Astrocyte (in vitro differentiated cells and primary cell): ENCODE measurements at places on chromosomes 7 and 10.
A peak's percentile ranks its signal among the peaks of the same experiment; 100 is the strongest.

DNA sequence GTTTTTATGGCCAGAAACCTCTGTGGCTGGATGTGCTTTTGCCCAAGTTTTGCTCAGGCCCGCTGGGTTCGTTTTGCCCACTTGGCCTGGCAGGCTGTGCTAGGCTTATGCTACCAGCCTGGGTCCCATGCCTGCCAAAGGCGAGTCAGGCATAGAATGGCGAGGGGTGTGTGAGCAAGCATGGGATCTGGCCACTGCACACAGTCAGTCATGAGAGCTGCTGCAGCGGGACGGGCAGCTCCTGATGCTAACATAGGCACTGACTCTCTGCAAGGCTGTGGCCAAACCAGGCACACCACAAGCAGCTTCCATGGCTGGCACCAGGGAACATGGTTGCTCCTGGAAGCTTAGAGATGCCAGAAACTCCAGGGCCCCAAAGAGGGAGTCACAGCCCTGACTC lies 52.9 kb upstream of the PCDH15 start:
- DNase-seq: no peak

DNA sequence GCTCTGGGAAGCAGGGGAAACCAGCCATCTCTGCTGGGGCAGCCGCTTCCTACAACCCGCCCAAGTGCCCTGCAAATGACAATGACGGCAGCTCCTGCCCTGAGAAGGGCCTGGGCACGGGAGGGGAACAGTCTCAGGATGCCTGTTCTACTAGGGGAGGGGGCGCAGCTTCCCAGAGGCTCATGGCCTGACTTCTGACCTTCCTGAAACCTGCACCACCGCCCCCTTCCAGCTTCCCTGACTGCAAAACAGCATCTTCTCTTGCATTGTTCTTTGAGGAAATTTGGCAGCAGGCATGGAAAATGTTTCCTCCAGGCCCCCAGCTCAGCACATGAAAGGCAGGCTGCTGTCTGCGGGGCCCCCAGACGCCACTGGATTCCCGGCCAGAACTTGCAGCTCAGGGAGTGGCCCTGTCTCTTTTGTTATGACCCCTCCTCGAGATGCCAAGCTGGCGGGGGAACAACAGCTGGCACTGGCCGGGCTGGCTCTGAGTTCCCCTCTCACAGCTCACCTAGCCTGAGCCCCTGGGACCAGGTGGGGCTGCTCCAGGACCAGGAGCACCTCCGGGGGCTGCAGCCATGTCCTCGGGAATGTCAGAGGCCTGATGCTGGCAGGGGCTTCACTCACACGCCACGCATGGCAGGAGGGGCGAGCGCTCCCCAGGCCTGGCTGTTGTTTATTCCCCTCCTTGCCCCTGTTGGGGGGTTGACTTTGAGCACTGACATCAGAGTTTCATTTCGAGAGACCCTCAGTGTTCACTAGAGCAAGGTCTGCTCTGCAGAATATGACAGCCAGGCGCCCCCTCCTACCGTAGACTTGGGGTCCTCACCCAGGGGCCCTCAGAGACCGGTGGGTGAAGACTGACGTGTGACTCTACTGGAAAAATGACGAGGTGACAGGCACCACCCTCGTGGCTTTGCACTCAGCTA lies 62.7 kb downstream of the CALML3 start:
- no peak for DNase-seq

- DNase-seq: no peak
Observed at GRCh38 chr7:111173990-111174389, 83.1 kb downstream of the LRRN3 start.

- DNase-seq: no peak
Observed at GRCh38 chr7:113158756-113159155, 40.4 kb upstream of the SMIM30 start.

DNA sequence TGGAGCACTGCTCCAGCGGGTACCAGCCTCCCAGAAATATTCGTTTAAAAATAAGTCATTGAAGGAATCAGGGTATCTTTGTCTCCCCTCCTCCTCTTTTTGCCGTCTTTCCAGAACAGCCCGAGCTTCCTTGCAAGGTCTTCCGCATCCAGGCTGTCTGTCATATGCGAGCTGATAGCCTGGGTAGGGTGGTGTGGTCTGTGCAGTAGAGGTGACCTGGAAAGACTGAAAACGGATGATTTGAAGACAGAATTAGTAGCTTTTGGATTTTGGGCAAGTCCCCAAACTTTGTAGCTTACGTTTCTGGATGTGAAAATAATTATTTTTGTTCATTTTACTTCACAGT lies 480 bp downstream of the VPS50 start:
- DNase-seq: no peak

GRCh38 chr10:70354556-70354955 lies 27.9 kb downstream of the LRRC20 start:
- no peak for DNase-seq

GRCh38 chr7:155477476-155477875 lies 19.5 kb downstream of the EN2 start:
- DNase-seq: no peak

DNA sequence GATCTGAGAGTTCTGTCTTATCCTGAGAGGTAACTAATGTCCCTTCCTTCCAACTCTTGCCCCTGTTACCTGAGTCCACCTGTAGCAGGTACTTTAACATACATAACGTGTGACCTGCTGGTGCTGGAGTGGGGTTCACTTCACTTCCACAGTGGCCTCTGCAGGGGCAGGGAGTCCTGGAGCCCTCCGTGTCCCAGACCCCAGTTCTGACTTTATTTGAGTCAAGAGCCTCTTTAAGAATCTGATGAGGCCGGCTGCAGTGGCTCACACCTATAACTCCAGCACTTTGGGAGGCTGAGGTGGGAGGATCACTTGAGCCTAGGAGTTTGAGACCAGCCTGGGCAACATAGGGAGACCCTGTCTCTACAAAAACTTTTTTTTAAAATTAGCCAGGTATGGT lies 117.0 kb upstream of the RET start:
- no peak for DNase-seq

DNA sequence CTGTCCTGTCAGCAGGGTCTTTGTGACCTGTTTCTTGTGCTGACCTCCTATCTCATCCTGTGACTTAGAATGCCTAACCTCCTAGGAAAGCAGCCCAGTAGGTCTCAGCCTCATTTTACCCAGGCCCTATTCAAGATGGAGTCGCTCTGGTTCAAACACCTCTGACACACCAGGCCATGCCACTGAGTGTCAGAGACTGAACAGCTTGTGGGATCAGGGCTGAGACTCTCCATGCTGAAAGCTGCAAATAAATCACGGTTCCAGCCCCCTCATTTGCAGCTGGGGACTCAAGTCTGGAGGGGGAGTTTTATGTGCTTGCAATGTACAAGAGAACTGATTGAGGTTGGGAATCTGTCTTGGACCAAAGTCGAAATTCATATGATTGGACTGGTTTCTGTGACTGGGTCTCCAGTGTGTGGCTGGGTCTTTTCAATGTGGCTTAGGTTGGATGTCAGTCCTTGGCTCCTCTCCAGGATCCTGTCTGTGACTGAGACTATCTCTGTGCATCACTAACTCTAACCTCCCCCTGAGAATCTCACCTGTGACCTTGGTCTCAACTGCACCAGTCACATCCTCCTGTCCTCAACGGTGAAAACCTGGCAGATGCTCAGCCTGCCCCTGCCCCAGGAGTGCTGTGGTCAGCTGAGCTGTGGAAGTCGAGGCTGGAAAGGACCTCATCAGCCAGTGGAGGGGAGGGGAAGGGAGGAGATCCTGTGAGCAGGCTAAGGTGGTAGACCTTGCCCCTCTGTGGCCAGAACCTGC lies 11.7 kb downstream of the PRF1 start:
- no peak for DNase-seq

- peak; percentile 46 for DNase-seq
Observed at GRCh38 chr10:73591935-73592699, 975 bp upstream of the USP54 start.

DNA sequence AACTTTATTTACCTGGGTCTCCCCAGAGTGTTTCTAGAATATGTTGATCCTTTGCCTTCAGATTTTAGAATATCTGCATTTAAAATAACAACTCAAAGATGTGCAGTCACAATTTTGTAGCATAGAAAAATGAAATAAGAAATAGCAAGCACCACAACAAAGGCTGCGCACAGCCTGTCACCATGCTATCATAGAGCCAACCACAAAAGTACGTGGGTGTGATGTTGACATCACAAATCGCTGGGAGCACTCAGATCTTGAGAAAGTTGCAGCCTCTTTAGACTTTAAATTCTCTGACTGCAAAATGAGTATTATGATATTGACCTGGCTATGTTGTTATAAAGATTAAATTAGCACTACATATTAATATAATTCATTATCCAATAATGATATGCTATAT lies 177.9 kb downstream of the TNS3 start:
- peak; percentile 77 for DNase-seq

GRCh38 chr7:88073626-88074025 lies 139.6 kb downstream of the ADAM22 start:
- DNase-seq: no peak

- peak; percentile 99 for DNase-seq
Observed at GRCh38 chr7:130365511-130366441, 14.5 kb upstream of the CPA1 start.

DNA sequence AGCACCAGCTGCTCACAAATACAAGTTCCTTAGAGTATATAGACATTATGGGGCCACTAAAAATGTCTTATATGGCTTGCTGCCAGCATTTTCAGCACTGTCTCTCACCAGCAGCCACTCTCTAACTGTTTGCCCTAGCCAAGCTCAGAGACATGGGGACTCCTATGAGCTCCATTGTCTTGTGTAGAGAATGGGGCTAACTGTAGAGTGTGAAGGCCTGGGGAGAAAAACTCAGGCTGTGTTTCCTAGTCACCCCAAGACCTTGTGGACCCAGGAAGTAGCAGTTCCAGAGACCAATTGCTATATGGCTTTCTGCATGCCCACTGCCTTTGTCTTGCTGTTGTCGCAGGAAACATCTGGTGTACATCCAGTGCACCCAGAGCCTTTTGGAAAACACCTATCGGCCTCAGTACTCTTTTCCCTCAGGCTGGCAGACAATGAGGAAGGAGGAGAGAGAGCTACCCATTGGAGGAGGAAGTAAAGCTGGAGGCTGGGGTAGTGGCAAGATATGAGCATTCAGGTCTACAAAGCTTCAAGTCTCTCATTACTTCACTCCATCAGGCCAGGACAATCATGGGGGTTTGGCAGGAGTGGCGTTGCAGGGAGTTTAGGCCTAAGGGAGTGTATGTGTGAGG lies 28.4 kb downstream of the ENTPD1 start:
- DNase-seq: no peak

GRCh38 chr7:41051535-41051934 lies 651.4 kb downstream of the INHBA start:
- peak; percentile 34 for DNase-seq

GRCh38 chr10:12975266-12975665 lies 26.2 kb downstream of the CCDC3 start:
- no peak for DNase-seq

GRCh38 chr7:116356333-116356965 lies 143.1 kb upstream of the CAV2 start:
- DNase-seq: no peak

DNA sequence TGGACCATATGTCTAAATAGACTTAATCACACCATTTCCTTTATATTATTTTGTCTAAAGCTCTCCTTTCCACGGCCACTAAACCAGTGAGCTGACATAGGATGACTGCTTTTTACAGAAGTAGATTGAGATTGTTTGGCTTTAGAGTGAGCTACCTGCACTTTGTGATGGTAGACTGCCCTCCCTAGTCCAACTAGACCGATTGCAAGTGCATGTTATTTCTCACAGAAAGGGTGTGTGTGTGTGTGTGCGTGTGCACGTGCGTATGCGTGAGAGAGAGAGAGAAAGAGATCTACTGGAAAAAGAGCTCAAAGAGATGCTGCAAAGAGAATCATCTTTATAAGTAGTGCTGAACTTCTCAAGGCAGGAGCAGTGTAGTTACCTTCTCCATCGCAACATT lies 60.7 kb downstream of the VCL start:
- peak; percentile 18 for DNase-seq

GRCh38 chr10:131928248-131929095 lies 27.7 kb downstream of the PPP2R2D start:
- DNase-seq: peak; percentile 34

DNA sequence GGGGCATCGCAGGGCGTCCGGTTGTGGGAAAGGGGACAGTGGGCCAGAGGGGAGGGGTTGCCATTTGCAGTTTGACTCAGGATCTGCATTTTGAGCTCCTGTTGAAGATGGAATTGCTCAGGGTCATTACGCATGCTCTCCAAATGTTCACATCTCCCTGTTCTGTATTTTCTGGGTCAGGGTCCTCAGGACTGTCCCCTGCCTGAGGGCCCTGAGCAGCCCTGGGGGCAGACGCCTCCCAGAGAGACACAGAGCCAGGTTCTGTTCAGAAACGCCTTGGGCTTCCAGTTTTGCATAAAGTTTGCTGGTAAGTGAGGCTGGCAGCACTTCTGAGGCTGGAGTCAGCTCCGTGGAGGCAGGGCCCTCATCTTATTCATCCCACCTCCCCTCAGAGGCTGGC lies 34.1 kb upstream of the NUB1 start:
- no peak for DNase-seq

GRCh38 chr7:22759721-22760120 lies 32.7 kb downstream of the IL6 start:
- peak; percentile 25 for DNase-seq

DNA sequence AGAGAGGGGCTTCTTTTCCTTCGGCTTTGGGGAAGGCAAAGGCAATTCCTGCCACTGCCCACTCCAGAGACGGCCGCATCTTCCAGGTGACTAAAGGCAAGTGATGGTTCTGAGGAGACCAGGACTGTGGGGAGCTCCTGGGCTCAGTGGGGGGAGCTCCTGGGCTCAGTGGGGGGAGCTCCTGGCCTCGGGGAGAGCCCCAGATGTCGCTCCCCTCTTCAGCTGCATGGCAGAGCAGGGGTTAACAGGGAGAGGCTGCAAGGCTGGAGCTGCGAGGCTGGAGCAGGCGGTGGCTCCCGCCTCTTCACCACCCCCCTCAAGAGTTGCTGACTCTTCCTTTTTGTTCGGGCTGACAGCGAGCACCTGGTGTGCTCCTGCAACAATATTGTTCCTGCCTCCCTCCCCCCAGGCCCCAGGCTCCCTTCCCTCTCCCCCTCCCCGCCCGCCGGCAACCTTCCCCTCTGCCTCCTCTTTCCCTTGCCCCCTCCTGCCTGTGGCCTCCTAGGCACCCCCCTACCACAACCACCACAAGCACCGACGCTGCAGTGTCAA lies 56.3 kb upstream of the LBX1 start:
- DNase-seq: no peak

DNA sequence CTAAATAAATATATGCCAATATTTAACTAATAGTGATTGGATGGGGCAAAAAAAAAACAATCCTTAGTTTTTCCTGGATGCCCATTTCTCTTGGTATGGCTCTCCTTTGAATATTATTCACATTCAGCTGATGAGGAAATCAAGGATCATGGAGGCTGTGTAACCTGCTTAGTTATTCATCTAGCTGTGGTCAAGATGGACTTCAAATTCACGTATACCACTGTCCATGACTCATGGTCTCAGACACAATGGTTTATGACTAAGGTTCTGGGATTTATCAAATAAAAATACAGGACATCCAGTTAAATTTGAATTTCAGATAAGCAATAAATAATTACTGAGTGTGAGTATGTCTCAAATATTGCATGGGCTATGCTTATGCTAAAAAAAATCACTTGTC lies 191.5 kb upstream of the CELF2 start:
- peak; percentile 97 for DNase-seq

DNA sequence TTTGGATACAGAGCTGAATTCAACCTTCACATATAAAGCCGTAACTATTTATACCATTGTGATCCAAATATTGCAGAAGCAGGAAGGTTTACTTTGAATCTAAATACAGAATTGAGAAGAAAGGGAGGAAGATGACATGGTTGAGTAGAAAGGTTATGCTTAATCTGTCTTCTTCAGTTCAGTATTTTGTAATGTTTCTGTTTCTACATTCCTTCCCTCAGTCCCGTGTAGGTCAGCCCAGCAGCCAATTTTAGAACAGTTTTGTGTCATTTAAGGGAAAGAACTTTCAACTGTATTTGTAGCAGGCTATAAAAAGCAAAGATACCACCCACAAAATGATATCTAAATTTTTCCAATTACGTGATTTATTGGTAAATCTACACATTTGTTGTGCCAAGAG lies 97.4 kb downstream of the CPED1 start:
- DNase-seq: peak; percentile 27
